ENCODE measurements at places on chromosomes 7 and 10.
A peak's percentile ranks its signal among the peaks of the same experiment; 100 is the strongest.

DNA sequence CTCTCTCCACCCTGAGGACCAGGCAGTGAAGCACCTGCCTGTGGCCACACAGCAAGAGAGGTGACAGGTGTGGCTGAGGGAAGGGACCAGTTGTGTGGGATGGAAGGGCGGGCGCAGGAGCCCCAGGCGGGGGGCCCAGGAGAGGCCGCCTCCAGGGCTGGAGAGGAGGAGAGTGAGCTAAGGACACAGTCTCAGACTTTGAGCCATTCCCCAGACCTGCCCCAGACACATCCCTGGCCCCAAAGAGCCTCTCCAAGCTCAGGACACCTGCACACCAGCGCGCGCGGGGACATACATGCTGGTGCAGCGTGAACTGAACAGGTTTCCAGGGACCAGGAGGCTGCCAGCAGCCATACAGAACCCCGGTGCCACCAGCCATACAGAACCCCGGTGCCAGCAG, 237.3 kb downstream of the MAD1L1 start:
- H3K27me3 ChIP-seq, result no peaks in the 10 kb centered on the region
- peaks cover 17% of the 10 kb centered on the region for H3K4me1 ChIP-seq
- no peak for DNase-seq
- H3K27ac ChIP-seq, result no peak overlapping the region
- no peaks in the 10 kb centered on the region for H3K36me3 ChIP-seq
- H3K4me3 ChIP-seq, result no peak overlapping the region

GRCh38 chr7:36188266-36188665, 35.2 kb downstream of the EEPD1 start:
- DNase-seq, result no peak
- peaks cover 15% of the 10 kb centered on the region for H3K27me3 ChIP-seq
- no peaks in the 10 kb centered on the region for H3K4me1 ChIP-seq
- H3K36me3 ChIP-seq, result peaks cover 1% of the 10 kb centered on the region

DNA sequence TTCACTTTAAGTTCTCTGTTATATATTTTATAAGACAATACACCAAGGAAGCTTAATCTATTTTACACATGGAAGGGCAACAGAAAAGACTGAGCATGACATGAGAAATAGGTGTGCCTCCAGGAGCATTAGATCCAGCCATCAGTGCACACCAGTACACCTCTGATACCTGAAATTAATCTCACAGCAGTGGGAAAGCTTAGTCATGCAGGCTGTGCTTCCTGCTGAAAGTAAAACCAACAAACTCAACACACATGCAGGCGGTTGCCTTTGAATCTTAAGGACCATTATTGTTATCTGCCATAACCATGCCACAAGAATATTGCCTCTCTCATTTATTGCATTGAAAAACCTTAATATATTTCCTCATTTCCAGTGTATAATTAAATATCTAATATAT, 16.4 kb upstream of the ANKRD30A start:
- H3K4me3 ChIP-seq, result no peak overlapping the region
- no peak for DNase-seq
- H3K27me3 ChIP-seq, result no peaks in the 10 kb centered on the region
- no peaks in the 10 kb centered on the region for H3K4me1 ChIP-seq

GRCh38 chr10:123147635-123148413, at the start of gene HMX2:
TSS of gene HMX2 (plus strand) at chr10:123148136. CDS start at chr10:123148379, 243 bp downstream.
- peak within 1 kb of the TSS; percentile 63 for H3K4me3 ChIP-seq
- DNase-seq, result no peak
- peaks cover 8% of the 10 kb centered on the region for H3K36me3 ChIP-seq
- peaks cover 68% of the 10 kb centered on the region for H3K27me3 ChIP-seq
- H3K4me1 ChIP-seq, result peaks cover 41% of the 10 kb centered on the region

GRCh38 chr7:142632271-142633134, 116.8 kb upstream of the PRSS1 start:
- H3K4me3 ChIP-seq, result no peak overlapping the region
- peak; percentile 44 for DNase-seq
- H3K4me1 ChIP-seq, result peaks cover 8% of the 10 kb centered on the region
- H3K36me3 ChIP-seq, result peaks cover 4% of the 10 kb centered on the region

GRCh38 chr7:95608359-95609173, 12.2 kb upstream of the PDK4 start:
- H3K36me3 ChIP-seq, result no peaks in the 10 kb centered on the region
- H3K4me1 ChIP-seq, result no peaks in the 10 kb centered on the region
- no peak overlapping the region for H3K4me3 ChIP-seq
- DNase-seq, result no peak
- H3K27me3 ChIP-seq, result peaks cover 10% of the 10 kb centered on the region
- H3K27ac ChIP-seq, result no peak overlapping the region

DNA sequence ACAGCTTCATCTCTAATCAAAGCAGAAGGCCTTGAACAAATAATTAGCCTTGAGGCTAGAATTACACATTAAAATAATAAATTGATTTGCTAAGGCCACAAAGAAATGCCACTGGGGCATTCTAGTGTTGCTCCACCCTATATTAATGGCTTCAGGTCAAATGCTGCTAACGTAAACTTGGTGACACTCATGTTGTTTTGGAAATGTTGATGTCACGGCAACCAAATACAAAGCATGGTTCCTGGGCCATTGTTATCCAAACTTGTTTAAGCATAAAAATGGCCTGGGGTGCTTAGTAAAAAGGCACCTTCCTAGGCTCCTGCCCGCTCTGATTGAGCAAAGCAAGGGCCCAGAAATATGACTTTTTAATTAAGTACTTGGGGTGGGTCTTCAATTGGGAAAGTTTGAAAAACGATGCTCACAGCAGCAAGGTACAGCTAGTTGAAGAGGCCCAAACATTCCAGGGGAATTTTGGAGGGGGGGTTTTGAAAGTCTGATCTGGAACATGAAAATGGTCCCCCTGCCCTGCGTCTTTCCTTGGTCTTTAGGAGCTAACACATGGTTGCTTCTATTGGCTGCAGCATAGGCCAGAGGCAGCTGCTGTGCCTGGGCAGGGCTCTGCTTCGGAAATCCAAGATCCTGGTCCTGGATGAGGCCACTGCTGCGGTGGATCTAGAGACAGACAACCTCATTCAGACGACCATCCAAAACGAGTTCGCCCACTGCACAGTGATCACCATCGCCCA, 67.8 kb downstream of the ABCC2 start:
- no peak overlapping the region for H3K4me3 ChIP-seq
- peaks cover 9% of the 10 kb centered on the region for H3K4me1 ChIP-seq
- H3K36me3 ChIP-seq, result peaks cover 2% of the 10 kb centered on the region
- DNase-seq, result no peak
- H3K27ac ChIP-seq, result no peak overlapping the region
- no peaks in the 10 kb centered on the region for H3K27me3 ChIP-seq

GRCh38 chr10:112969131-112969530, 19.1 kb downstream of the TCF7L2 start:
- H3K27ac ChIP-seq, result no peak overlapping the region
- no peak overlapping the region for H3K4me3 ChIP-seq
- peaks cover 6% of the 10 kb centered on the region for H3K36me3 ChIP-seq
- H3K4me1 ChIP-seq, result peaks cover 12% of the 10 kb centered on the region
- H3K27me3 ChIP-seq, result no peaks in the 10 kb centered on the region

DNA sequence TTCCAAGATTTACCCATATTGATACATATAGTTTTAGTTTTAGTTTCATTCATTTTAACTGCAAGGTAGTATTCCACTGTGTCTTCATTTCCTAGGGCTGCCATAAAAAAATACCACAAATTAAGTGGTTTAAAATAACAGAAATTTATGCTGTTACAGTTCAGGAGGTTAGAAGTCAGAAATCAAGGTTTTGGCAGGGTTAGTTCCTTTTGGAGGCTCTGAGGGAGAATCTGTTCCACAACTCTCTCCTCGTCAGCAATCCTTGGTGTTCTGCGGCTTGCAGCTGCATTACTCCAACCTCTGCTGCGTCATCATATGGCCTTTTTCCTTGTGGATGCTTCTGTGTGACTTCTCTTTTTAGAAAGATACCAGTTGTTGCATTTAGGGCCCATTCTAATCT, 176.2 kb downstream of the DNAJC1 start:
- no peak overlapping the region for H3K27ac ChIP-seq
- no peaks in the 10 kb centered on the region for H3K4me1 ChIP-seq
- H3K4me3 ChIP-seq, result no peak overlapping the region
- peaks cover 5% of the 10 kb centered on the region for H3K36me3 ChIP-seq

DNA sequence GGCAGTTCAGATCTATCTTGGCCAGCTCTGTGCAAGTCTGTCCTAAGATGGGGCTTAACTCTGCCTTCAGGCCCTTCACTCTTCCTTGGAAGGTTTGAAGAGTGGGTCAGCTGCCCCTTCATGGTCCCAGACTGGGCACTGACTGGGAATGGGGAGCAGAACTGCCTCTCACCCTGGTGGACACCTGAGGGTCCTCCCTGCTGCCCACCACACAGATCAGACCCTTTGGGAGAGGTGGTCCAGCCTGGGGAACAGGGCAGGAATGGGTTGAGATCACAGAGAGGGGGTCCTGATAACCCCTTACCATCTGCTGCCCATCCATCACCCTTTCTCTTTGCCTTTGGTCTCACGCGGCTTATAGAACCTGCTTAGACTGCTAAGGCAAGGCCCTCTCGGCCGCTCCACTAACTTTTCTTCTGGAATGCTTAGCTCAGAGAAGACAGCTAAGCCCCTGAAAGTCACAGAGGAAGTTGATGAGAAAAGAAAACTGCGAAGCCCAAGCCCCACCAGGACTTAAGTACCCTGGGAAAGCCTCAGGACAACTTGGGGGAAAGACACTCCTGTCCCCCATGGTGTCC, 402 bp upstream of the CDHR1 start:
- no peak overlapping the region for H3K27ac ChIP-seq
- peaks cover 7% of the 10 kb centered on the region for H3K27me3 ChIP-seq
- DNase-seq, result no peak

- H3K36me3 ChIP-seq, result no peaks in the 10 kb centered on the region
- no peak for DNase-seq
- H3K27ac ChIP-seq, result no peak overlapping the region
- peaks cover 15% of the 10 kb centered on the region for H3K27me3 ChIP-seq
- no peaks in the 10 kb centered on the region for H3K4me1 ChIP-seq
- H3K4me3 ChIP-seq, result no peak overlapping the region
Observed at GRCh38 chr7:114026486-114027089, 107.8 kb upstream of the PPP1R3A start.

Data from central memory CD8-positive, alpha-beta T cell (primary cell).